DND-41 (cell line): ENCODE measurements at places on chromosomes 13 and 19.

- DNase-seq: no peak
Observed at GRCh38 chr13:110317496-110318195, 10.6 kb downstream of the COL4A2 start.

DNA sequence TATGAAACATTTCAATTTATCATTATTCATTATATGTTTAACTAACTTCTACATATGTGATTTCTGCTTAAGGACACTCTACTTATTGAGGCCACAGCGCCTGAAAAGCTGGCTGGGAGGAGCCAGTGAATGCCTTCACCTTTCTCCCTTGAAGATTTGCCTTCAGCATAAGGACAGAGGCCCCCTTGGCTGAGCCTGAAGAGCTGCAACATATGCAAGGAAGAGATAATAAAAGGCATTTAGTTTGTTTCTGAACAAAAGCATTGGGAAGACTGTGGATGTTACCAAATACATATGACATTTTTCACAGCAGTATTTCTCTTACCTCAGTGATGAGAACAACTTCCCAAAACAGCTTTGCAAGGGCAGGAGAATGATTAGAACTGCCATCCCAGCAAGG lies 92.1 kb downstream of the ABCC4 start:
- no peak for DNase-seq

DNA sequence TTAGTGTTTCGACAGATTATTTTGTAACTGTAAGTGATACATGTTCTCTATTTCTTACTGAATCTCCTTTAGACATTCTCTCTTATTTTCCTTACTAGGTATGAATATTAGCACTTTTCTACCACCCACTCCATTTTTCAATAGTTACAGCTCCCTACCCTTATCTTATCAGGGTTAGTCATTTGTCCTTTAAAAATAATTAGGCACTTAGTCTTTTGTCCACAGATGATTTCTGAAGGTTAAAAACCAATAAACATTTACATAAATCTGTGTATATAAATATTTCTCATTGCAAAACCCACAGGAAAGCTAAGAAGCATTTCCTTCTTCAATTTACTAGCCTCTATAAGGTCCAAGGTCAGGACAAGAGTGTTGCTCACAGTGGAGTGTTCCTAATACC lies 624.1 kb upstream of the MIR17HG start:
- no peak for DNase-seq

- DNase-seq: no peak
Observed at GRCh38 chr19:30453743-30454142, 81.6 kb downstream of the ZNF536 start.

DNA sequence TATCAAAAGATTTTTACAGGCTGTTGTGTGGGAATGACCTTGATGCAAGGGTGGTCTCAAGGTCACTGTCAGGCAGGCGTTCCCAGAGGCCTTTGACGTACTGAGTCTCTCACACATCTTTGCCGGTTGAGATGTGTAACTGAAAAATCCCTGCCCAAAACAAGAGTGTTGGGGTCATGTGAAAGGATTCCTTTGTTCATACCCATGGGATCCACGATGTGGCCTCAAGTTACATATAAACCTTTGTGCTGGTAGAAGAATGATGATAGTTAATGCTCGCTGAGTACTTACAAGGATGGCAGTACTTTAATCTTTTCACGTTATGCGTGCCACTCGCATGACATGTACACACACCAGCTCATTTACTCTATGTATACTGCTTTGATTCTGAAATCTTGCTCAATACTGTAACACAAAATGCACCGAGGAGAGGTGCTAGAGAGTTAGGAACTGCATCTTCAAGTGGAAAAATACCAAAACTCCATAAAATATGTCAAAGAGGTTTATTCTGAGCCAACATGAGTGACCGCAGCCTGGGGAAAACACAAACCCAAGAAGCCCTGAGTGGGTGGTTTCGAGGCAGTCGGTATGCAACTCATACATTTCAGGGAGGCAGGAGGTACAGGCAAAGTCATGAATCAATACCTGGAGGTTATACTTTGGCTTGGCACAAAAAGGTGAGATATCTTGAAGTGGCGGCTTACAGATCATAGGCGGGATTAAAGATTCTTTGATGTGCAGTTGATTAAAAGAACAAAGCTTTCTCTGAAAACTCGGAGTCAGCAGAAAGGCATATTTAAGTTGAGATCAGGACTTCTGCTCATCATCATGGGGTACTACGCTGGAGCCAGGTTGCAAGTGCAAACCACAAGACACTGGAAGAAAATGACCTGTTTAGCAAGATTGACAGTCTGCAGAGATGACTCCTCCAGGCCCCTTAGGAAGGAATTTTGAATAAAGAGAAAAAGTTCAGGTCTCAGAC lies 87.4 kb upstream of the ARHGEF7 start:
- DNase-seq: no peak

- DNase-seq: no peak
Observed at GRCh38 chr19:55336101-55336500, 3.6 kb upstream of the KMT5C start.

DNA sequence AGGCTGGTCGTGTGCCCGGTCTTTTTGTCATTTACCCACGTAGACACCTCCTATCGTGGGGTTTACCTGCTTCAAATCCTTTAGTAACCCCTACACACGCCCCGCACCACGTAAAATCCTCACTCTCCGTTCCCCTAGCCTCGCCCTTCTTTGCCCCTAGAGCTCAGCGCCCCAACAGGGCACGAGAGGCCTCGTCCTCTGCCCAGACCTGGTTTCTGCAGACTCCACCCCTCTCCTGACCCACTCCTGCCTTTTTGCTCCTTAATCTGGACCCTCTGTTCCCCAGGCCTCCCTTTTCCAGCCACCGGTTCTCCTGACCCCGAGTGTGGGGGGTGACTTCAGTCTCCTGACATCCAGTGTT lies 412 bp downstream of the ZNF528 start:
- DNase-seq: peak; percentile 49

- DNase-seq: peak; percentile 75
Observed at GRCh38 chr13:42354241-42355091, 82.5 kb downstream of the AKAP11 start.

- no peak for DNase-seq
Observed at GRCh38 chr13:57629821-57630235, 1.7 kb upstream of the PCDH17 start.

DNA sequence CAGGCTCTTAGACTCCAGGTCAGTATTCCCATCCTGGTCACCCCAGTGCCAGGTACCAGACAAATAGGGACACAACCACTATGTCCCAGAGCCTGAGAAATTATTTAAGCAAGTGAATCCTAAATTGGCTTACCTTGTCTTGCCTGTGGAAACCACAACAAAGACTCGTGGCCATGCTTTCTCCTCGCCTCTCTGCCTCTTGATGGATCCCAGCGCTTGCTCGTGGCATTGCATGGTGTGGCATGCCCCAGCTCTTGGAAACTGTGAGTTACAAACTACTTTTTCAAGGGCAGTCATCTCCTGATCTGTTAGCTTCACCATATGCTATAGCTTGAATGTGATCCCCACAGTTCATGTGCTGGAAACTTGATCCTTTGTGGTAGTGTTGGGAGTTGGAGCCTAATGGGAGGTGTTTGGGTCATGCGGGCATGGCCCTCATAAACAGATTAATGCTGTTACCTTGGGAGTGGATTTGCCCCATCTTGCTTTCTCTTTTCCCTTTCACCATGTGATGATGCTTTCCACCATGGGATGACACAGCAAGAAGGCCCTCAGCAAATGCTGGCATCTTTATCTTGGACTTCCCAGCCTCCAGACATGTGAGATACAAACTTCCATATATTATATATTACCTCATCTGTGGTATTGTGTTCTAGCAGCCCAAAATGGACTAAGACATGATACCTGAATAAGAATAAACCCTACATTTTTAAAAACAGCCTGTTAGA lies 31.2 kb downstream of the SPRYD7 start:
- DNase-seq: peak; percentile 48

DNA sequence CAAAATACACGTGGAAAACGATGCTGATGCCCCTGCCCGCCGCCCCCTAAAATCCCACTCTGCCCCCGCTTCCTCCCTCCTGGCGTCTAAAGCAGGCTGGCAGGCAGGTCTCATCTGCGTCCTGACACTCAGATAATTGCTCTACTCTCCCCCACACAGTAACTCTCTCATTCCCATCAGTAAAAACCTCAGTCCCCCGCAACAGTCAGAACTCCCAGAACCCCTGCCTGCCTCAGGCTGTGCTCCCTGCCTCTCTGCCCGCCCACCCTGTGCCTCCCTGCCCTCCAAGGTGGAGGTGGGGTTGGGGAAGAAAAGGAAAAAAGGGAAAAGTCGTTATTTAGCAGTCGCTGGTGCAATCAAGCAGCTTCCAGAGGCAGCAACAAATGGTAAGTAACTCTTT lies 473.7 kb downstream of the EFNB2 start:
- no peak for DNase-seq

DNA sequence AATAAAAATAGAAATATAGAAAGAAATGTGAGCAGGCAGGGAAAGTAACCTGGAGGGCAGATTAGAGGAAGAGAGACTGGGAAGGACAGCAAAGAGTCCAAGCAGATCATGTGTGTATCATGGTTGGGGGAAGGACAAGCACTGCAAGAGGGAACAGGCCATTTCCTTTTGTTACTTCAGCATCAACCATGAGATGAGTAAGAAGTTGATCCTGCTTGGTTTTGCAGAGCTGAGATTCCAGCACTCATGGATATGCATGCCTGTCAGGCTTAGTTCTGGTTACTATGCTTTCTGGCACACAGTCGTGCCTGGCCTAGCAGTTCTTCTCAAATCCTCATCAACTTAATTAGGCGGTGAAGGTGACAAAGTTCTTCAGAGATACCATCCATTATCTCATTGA lies 18.1 kb downstream of the NALCN start:
- DNase-seq: no peak

- peak; percentile 56 for DNase-seq
Observed at GRCh38 chr13:110913322-110914080, 1.4 kb downstream of the ANKRD10 start.

- no peak for DNase-seq
Observed at GRCh38 chr13:43036351-43037250, 13.2 kb downstream of the DNAJC15 start.

GRCh38 chr13:100491164-100491842 lies 97.3 kb downstream of the GGACT start:
- DNase-seq: no peak

GRCh38 chr19:2603334-2603733 lies 99.2 kb downstream of the GNG7 start:
- DNase-seq: no peak

DNA sequence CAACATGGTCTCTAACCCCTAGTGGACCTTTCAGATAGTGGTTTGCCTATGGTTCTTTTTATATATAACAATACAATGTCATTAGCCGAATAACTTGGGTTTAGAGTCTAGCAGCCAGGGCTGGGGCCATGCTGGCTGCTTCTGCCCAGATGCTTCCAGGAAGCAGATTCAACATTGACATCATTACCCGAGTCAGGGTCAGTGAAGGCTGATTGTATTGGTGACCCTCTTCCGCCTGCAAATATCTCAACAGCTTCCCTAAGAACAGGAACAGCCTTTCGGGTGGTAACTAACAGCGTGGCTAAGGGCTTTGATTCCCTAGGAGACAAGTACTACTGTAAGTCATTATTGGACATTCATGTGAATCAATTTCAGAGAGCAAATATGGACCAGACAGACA lies 476.4 kb downstream of the UQCRFS1 start:
- DNase-seq: no peak

GRCh38 chr19:40141551-40141950 lies 49.7 kb upstream of the MAP3K10 start:
- no peak for DNase-seq

DNA sequence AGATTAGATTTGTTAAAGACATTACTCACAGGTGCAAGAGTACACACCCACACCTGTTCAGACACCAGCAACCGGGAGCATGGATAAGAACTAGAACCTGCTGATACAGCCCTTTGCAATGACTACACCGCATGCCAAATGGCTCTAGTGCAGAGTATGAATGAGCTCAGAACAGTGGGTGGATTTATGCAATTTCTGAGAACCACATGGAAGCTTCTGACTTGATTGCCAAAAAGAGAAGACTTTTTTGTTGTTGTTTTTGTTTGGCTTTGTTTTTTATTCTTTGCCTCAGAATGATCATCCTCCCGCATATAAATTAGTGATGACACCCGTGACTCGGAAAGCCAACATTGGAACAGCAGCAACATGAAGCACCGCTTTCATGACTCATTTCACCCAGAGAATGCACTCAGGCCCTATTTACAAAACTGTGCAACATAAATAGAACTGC lies 77.4 kb upstream of the LRCH1 start:
- DNase-seq: no peak

- no peak for DNase-seq
Observed at GRCh38 chr19:30167976-30168635, 204.1 kb upstream of the ZNF536 start.

DNA sequence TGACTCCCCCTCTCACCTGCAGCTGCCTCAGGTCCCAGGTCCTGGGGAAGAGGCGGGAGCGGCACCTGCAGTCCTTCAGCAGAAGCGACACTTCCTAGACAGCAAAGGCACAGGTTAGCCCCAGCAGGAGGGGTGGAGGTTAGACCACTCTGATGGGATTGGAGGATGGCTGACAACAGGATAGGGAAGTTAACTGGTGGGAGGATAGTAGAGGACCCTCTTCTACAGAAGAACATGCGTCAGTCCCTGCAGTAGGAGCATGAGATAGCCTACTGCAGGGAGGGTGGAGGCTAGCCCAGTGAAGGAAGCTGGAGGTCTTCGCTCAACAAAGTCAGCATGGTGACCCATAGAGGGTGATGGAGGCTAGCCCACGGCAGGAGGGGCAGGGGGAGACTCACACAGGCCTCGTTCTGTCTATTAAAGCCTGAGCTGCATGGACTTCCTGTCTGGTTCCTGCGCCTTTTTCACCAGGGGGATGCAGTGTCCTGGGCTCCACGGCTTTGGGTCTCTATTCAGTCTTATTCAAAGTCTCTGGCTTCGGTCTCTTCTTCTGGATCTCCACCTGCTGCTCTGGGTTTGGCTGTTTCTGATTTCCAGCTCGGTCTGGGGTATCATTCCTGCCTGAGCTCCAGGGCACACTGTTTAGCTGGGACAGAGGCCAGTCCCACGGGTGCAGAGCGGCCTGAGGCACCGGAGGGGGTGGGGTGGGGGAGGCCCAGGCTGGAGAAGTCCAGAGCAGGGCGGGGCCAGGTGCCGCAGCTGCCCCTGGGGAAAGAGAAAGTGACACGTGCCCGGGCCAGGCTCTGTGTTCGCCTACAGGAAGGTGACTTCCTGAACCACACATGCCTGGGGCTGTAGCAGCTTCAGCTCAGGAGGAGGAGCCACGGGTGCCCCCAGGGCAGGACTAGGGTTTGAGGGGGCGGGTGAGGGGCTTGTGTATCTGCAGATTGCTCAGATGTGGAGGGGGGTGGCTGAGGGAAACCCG lies 7.3 kb downstream of the IFNL3 start:
- DNase-seq: peak; percentile 60
